ENCODE measurements at places on chromosomes 12 and 14.
A peak's percentile ranks its signal among the peaks of the same experiment; 100 is the strongest.

GRCh38 chr12:92292016-92292415 is 146.4 kb upstream of the BTG1 start:
- no peak for DNase-seq

DNA sequence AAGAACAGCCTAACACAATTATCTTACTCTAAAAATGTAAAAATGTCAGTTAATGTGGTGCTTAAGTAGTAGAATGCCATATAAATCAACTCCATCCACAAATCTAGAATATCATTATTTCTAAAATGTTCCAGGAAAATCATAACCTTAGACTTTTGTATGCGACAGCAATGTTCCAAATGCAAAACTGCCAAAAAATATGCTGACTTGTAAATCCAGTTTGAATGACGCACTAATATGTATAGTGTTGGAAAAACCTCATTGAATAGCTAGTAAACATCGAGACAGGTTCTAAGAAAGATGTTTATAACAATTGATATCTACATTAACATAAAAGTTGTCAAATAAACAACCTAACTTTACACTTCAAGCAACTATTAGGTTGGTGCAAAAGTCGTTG is 469.1 kb upstream of the PRICKLE1 start:
- no peak for DNase-seq

- no peak for DNase-seq
Measured at GRCh38 chr12:106601031-106601430, 18.2 kb downstream of the RFX4 start.

DNA sequence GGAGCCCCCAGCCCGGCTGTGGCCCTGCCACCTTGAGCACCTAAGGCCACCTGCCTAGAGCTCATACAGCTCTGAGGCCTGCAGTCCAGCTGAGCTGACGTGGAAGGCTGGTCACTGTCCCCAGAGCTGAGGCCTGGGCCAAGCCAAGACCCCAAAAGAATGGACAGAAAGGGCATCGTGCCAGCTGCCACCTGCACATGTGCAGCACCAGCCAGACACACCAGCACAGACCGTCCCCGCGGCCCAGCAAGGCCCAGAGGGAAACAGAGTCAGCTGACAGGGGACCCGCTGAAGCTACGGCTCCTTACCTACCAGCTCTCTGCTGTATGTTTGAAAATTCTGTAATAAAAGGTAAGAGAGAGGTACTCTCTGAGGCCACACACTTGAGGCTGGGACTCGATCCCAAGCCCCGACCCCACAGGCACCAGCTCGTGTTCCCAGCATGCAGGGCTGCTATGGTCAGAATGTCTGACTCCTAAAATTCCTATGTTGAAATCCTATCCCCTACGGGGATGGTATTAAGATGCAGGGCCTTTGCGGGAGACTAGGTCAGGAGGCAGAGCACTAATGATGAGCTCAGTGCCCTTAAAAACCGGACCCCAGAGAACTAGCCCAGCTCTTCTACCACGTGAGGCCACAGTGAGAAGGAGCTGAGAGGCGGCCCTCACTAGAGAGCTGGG is 25.4 kb downstream of the BRF1 start:
- DNase-seq: no peak

DNA sequence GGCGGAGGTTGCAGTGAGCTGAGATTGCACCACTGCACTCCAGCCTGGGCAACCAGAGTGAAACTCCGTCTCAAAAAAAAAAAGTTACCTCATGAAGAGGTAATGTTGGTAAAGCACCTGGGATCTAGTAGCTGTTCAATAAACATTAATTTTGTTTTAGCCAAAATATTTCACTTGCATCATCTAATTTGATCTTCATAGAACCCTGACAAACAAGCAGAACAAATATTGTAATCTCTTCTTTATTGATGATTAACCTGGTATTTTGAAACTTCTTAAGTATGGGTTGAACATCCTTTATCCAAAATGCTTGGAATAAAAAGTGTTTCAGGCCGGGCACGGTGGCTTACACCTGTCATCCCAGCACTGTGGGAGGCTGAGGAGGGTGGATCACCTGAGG is 149.0 kb upstream of the AMIGO2 start:
- no peak for DNase-seq

DNA sequence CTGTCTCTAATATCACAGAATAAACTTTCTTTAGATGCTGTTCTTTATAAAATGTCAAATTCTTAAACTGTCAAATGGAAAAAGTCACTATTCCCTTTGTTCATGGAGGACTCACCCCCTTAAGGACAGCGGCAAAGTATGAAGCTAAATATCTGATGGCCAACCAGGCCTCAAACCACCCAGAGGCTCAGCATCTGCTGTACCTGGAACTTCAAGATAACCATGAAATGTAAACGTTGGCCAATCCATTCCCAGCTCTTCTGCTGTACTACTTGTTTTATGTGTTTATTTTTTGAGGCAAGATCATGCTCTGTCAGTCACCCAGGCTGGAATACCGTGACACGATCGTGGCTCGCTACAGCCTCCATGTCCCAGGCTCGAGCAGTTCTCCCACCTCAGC is 15.7 kb downstream of the RFC5 start:
- DNase-seq: no peak

- peak; percentile 9 for DNase-seq
Measured at GRCh38 chr14:64502456-64502855, 1.2 kb downstream of the ZBTB25 start.

GRCh38 chr12:6916426-6917200 is 2.2 kb downstream of the ENO2 start:
- DNase-seq: no peak

GRCh38 chr12:3364226-3364625 is 126.8 kb upstream of the PRMT8 start:
- DNase-seq: no peak

GRCh38 chr14:82872494-82872893 is 1338.8 kb upstream of the SEL1L start:
- DNase-seq: peak; percentile 4

DNA sequence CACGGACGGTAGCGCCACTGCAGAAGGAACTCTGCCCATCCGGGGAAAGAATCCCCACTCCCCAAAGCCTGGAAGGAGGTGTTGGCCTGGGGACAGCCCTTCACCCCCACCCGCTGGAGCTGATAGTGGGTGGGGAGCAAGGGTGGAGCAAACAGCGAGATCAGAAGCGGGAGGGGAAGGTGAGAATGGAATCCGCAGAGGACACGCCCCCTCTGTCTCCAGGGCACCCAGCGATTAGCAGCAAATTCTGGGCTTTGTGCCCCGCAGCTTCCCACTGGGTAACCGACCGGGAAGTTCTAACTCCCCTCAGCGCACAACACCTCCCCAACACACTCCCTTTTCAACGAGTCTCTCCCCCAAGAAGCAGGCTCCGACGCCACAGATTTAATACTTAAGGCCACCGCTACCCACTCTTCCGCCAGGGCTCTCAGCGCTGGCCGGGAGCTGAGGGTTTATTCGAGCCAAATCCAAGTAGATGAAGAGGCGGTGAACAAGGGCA is 1.4 kb downstream of the SLC25A29 start:
- peak; percentile 53 for DNase-seq

GRCh38 chr14:73924337-73924736 is 25.6 kb downstream of the FAM161B start:
- no peak for DNase-seq

GRCh38 chr14:39218171-39218769 is 15.4 kb upstream of the MIA2 start:
- peak; percentile 83 for DNase-seq

GRCh38 chr12:44655846-44656245 is 220.3 kb downstream of the NELL2 start:
- no peak for DNase-seq

DNA sequence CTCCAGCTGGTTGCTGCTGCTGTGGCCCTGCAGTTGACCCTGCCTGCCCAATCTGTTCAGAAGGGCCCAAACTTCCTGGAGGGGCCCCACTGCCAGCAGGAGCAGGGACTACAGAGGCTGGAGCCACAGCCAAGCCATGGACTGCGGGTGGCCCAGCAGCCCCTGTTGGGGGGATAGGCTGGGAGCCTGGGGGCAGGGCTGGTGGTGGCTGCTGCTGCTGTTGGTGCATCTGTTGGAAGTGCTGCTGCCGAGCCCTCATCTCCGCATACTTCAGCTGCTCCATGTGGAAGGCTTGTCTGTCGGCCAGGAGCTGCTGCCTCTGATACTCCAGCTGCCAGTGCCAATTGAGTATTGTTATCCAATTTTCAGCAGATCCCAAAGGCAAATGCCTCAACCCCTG is 7.2 kb downstream of the MYL6 start:
- no peak for DNase-seq

DNA sequence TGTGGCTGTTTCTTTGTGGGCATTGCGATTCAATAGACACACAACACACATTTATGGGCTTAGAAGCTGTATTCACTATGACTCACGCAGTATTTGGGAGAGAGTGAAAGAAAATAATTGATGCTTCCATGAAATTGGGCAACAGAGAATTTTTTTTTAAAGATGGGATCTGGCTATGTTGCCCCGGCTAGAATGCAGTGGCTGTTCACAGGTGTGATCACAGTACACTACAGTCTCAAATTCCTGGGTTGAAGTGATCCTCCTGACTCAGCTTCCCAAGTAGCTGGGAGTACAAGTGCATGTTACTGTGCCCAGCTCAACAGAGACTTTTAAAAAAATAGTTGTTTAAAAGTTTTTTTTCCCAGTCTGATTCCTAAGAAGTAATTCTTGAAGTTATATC is 146.3 kb downstream of the APAF1 start:
- no peak for DNase-seq

- DNase-seq: no peak
Measured at GRCh38 chr12:1662761-1663439, 28.0 kb upstream of the ADIPOR2 start.

DNA sequence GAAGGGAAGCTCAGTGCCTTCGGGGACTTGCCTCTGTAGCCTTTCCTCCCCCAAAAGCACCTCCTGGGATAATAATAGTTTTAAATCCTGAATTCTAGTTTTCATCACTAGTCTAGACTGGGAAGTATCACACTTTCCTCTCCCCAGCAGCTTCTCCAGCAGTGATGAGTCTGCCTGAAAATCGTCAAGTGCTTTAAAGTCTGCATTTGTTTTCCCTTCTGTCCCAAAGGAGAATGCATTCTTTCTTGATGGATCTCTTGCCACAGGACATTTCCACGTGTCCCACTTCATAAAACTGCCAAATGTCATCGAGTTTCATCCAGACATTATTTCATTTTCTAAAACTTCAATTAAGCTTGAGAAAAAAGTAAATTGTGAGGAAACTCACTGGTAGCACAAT is 15.0 kb downstream of the CSRP2 start:
- no peak for DNase-seq

GRCh38 chr14:89422181-89422951 is 5.3 kb upstream of the FOXN3 start:
- DNase-seq: peak; percentile 43

GRCh38 chr12:3242199-3242863 is 165.2 kb downstream of the TSPAN9 start:
- DNase-seq: peak; percentile 52

DNA sequence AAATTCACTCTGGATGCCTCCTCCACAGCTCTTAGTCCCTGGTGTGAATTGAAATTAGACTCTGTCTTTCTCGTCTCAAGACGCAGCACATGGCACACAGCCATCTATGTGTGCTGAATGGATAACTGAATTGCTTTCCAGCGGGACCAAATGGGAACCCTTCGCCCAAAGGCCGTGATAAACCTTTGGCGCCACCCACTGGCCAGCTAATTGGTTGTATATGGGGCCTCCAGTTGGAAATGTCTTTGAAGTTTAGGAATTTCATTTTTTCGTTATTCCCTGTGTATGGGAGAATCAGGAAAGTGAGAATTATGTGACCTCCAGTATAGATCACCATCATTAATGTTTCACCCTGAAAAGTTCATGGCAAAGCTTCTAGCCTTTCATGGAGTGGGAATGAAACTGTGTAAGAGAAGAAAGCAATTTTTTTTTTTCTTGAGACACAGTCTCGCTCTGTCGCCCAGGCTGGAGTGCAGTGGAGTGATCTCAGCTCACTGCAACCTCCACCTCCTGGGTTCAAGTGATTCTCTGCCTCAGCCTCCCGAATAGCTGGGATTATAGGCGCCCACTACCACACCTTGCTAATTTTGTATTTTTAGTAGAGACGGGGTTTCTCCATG is 9.8 kb upstream of the HSP90AA1 start:
- DNase-seq: peak; percentile 68

DNA sequence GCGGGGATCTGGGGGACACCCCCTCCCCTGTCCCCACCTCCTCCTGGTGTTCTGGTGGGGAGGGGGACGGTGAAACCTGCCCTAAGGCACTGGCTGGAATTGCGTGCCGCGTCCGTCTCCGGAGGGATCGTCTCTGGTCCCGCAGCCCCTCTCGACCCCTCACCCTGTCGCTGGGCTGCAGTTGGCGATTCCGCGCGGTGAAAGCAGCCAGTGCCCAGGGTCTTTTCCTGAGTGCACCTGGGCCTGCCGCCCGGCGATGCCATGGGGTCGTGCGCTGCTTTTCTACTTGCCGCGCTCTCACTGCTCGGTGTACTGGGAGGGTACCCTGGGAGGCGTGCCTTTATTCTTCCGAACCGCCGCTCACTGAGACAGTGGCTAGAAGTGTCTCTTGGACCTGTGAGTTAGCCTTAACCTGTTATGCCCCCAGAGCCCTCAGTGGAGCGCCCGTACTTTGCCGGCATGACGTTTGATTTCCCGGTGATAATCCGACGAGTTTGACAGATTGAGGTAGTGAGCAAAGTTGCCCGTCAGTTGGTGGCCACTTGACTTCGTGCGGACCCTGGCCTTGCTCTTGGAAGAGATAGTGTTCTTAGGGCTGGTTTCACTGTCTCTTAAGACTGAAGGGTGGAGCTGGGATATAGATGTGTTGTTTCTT is 788 bp downstream of the SFSWAP start:
- DNase-seq: no peak

GRCh38 chr12:14950982-14951746 is 10.2 kb downstream of the ARHGDIB start:
- peak; percentile 88 for DNase-seq

DNA sequence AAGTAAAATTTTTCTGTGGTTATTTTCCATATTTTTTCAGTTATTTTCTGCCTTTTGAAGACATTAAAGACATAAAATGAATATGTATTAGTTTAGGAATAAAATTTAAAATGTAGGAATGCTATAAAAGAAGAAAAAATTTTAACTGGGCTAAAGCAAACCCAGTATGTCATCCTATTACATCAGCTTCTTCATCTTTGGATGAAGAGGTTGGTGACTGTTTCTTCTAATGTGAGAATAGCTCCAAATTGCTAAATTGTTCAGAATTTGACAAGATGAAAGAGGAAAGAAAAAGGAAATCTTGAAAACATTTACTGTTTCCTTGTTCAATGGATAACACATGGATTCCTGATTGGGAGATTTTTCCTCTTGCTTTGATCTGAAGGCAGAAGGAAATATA is 52.7 kb upstream of the PZP start:
- no peak for DNase-seq

DNA sequence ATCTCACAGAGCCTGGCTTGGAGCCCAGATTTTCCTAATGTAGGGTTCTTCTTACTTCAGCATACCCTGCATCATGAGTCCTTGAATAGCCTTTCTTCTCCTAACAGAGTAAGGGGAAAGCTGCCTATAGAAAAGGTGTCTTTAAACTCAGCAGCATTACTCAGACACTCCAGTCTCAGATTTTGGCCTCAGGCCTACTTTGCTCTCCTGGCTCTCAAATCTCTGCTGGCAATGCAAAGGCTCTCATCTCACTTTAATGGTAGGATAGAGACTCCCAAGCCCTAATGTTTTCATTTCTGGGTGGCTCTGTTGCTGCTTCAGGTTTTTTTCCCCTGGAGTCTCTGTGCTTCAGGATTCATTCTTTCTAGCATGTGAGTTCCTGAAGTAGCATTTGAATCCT is 9.1 kb upstream of the NKX2-8 start:
- DNase-seq: no peak

GRCh38 chr12:18521461-18521860 is 216.4 kb downstream of the PLCZ1 start:
- no peak for DNase-seq
